ENCODE measurements at places on chromosomes 12 and 14.

GRCh38 chr14:21019366-21019765, 5.5 kb downstream of the NDRG2 start:
- DNase-seq = no peak

DNA sequence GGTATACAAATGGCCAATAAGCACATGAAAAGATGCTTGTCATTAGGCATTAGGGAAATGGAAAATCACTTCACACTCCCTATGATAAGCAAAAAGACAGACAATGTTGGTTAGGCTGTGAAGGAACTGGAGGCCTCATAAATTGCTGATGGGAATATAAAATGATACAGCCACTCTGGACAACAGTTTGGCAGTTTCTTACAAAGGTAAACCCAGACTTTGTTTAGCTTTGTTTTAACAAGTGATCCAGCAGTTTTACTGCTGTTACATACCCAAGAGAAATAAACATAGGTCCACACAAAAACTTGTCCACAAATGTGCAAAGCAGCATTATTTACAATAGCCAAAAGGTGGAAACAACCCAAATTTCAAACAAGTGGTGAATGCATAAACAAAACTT, 5.4 kb downstream of the RPS6KA5 start:
- DNase-seq = no peak

DNA sequence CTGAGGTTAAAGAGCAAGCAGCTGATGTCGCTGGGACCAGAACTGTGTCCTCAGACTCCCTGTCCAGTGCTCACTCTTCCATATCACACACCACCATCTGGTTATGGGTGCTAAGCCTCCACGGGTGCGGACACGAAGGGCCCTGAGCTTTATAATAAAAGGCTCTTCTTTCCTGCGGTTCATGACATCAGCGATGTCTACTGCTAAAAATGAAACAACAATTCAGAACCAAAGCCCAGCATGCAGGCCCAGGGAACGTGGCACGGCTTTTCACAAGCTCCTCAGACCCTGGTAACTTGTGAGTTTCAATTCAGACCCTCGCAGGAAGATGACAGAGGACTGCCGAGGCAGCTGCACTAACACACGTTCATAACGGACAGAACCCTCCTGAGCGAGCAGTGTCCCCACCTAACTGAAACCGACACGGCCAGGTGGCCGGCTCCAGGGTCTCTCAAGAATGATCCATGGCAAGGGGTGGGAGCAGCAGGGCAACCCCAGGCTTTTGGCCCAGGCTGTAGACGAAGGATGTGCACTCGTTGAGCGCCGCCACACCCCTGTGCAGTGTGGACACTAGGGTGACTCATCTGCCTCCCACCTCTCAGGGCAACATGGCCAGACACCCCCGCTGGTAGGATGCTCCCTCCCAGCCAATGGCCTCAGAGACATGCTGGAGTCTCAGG, 180.3 kb downstream of the CALM1 start:
- no peak for DNase-seq

- peak; percentile 36 for DNase-seq
Measured at GRCh38 chr12:6340032-6340638, 1.7 kb downstream of the TNFRSF1A start.

DNA sequence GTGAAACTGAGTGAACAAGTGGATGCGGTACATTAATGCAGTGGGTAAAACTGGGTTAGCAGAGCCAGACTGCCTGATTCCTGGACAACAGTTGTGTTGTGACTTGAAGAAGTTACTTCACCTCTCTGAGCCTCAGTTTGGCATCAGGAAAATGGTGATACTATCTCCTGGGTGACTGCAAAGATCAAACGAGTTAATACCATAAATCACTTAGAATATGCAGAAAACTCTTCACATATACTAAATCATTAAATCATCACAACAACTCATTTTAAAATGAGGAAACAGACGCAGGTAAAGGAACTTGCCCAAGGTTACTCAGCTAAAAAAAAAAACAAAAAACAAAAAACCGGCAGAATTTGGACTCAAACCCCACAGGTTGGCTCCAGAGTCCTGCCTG, 811 bp downstream of the MTERF2 start:
- DNase-seq = no peak

GRCh38 chr12:91053951-91054715, 3.7 kb downstream of the KERA start:
- DNase-seq = peak; percentile 84

GRCh38 chr14:104116756-104117340, 21.5 kb upstream of the KIF26A start:
- no peak for DNase-seq

DNA sequence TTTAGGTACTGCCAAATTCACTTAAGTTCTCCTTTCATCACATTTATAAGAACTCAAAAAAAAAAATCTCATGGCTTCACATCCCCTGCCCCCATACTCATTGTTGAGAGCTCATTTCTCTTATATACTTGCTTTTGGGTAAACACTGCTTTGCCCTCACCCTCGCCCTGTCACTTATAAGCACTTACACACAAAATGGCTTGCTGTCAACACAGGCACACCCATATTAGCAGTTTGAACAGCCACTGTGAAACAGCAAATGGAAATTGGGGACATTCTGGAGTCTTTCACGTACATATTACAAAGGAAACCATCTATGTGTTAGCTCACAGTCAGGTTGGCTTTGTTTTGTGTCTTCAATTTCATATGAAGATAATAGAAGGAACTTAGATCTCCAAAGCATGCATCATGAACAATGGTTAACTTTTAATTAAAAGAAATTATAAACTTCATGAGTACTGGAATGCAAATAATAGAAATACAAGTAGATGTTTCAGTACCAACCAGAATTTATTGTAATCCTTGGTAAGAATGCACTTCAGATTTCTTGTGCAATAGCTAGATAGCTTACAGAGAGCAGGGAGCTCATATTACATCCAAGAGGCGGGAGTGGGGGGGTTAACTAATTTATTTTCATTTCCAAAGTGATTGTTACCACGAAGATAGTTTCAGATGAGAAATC, 272.2 kb downstream of the ALG10B start:
- no peak for DNase-seq
